ENCODE measurements at places on chromosomes 7 and 10.

- DNase-seq: no peak
Measured at GRCh38 chr7:148570510-148570909, 20.1 kb upstream of the C7orf33 start.

GRCh38 chr10:64156166-64156565, 635.0 kb downstream of the REEP3 start:
- no peak for DNase-seq

- no peak for DNase-seq
Measured at GRCh38 chr10:786633-787474, 97.4 kb upstream of the DIP2C start.

DNA sequence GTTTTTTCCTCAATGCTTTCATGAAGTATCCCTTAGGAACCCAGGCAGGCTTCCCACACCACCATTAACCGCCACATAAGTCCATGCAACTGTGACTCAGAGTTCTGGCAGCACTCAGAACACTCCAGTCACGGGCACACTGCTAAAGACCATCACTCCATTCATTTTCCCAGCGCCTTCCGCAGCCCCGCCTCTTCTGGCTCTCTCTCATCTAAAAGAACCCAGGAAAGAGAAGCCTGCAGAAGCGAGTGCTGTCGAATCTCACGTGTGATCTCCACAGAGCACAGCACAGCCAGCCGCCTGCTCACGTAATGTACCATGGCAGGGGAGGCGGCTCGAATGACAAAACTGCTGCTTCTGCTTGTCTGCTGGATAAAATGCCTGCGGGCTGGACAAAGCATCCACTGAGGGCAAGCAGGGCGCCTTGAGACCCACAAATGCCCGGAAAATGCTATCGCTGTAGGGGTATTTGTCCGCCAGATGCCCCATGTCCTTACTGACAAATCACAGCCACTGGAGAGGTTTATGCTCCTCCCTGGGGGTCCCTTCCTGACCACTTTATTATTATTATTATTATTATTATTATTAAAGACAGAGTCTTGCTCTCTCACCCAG, 1.8 kb downstream of the PSMG3 start:
- no peak for DNase-seq

DNA sequence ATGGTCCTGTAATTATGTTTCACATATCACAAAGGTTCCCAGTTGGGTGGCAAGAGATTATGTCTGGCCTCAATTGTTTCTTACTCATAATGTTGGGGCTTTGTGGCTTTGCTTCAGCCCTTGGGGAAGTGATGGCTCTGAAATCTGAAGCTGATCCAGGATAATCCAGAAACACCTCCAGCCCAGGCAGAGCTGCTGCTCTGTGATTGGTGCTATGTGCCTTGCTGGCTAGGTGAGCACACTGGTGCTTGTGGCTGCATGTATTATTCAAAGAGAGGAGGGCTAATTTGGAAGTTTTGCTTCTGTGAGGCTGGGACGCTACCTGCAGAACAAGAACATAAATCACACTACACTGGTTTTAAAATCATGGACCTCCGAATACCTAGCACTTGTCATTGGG, 346.6 kb upstream of the MGMT start:
- DNase-seq: no peak

All from activated CD4-positive, alpha-beta T cell treated with anti-CD3 and anti-CD28 coated beads for 4 hours (primary cell).